ENCODE measurements at places on chromosomes 11 and 22.

GRCh38 chr11:118198370-118198769 is 21.9 kb upstream of the SCN2B start:
- peaks cover 61% of the 10 kb centered on the region for H3K36me3 ChIP-seq
- peak; percentile 88 for DNase-seq
- H3K27me3 ChIP-seq: no peaks in the 10 kb centered on the region
- no peak overlapping the region for H3K27ac ChIP-seq
- peaks cover 18% of the 10 kb centered on the region for H3K4me1 ChIP-seq
- peak overlapping the region; percentile 49 for H3K4me3 ChIP-seq

GRCh38 chr11:68988491-68988890 is 7.7 kb upstream of the MRGPRD start:
- no peak overlapping the region for H3K27ac ChIP-seq
- H3K4me3 ChIP-seq: no peak overlapping the region
- peaks cover 36% of the 10 kb centered on the region for H3K27me3 ChIP-seq

DNA sequence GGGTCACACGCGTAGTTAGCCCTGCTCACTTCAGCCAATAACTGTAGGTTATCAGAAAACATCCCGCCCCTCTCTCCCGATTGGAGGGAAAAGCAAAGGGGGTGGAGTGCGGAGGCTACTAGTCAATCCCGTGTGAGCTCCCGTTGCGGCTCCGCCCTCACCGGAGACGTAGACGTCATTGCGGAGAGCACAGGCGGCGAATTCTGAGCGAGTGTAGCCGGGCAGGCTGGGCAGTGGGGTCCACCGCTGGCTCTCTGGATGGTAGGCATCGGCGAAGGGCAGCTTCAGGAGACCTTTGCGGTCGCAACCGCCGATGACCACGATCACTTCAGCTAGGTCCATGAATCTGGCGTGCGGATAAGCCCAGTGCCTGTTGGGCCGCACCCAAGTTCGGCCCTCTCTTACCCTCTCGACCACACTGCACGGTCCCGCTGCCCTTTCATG is 4.7 kb downstream of the KLHL35 start:
- peaks cover 23% of the 10 kb centered on the region for H3K4me1 ChIP-seq
- H3K27me3 ChIP-seq: peaks cover 51% of the 10 kb centered on the region
- no peak overlapping the region for H3K27ac ChIP-seq
- peak; percentile 67 for DNase-seq

GRCh38 chr22:23789638-23790037 is 2.9 kb downstream of the SMARCB1 start:
- DNase-seq: no peak
- H3K27me3 ChIP-seq: no peaks in the 10 kb centered on the region
- no peak overlapping the region for H3K27ac ChIP-seq
- H3K4me1 ChIP-seq: peaks cover 40% of the 10 kb centered on the region

GRCh38 chr22:49079027-49079725 is 748.5 kb downstream of the BRD1 start:
- no peaks in the 10 kb centered on the region for H3K4me1 ChIP-seq
- H3K27me3 ChIP-seq: peaks cover 10% of the 10 kb centered on the region
- DNase-seq: no peak

- no peak overlapping the region for H3K4me3 ChIP-seq
- H3K36me3 ChIP-seq: no peaks in the 10 kb centered on the region
- no peak overlapping the region for H3K27ac ChIP-seq
These were observed 516.9 kb downstream of the TBC1D22A start for GRCh38 chr22:47279337-47279736.

DNA sequence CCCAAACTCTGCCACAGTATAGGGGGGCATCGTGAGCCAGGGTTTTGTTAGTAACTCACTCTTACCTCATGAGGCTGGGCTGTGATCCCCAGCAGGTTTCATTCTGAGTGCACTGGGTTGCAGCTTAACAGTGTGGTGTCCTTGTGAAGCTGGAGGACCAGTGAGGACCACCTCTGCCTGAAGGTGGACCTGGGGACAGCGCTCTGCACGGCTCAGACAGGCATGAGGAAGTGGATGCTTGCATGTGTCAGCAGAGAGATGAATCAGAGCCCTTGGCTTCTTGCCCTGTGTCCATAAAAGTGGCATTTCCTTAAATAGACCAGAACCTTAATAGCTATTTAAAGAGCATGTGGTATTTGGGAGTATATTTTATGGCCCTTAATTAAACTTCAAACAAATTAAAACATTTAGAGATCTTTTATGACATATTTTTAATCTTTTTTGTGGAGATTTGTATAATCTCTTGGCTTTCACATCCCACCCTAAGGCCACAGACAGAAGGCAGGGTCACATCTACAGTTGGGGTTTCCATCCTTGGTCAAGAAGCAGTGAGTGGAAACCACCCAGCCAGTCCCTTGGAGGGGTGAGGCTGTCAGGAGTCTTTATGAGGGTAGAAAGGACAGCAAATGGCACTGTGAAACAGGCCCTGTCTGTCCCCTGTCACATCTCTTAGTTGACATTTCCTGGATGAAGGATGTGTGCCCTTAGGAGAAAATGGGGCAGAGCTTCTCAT is 24.8 kb upstream of the ADORA2A start:
- H3K4me3 ChIP-seq: no peak overlapping the region
- no peak for DNase-seq
- H3K27me3 ChIP-seq: no peaks in the 10 kb centered on the region
- H3K36me3 ChIP-seq: peaks cover 77% of the 10 kb centered on the region
- H3K4me1 ChIP-seq: peaks cover 56% of the 10 kb centered on the region
- peak overlapping the region; percentile 76 for H3K27ac ChIP-seq

- H3K36me3 ChIP-seq: no peaks in the 10 kb centered on the region
- H3K27me3 ChIP-seq: no peaks in the 10 kb centered on the region
- H3K4me3 ChIP-seq: no peak overlapping the region
- no peak overlapping the region for H3K27ac ChIP-seq
These were observed 117.1 kb downstream of the KCNQ1 start for GRCh38 chr11:2561696-2562581.

DNA sequence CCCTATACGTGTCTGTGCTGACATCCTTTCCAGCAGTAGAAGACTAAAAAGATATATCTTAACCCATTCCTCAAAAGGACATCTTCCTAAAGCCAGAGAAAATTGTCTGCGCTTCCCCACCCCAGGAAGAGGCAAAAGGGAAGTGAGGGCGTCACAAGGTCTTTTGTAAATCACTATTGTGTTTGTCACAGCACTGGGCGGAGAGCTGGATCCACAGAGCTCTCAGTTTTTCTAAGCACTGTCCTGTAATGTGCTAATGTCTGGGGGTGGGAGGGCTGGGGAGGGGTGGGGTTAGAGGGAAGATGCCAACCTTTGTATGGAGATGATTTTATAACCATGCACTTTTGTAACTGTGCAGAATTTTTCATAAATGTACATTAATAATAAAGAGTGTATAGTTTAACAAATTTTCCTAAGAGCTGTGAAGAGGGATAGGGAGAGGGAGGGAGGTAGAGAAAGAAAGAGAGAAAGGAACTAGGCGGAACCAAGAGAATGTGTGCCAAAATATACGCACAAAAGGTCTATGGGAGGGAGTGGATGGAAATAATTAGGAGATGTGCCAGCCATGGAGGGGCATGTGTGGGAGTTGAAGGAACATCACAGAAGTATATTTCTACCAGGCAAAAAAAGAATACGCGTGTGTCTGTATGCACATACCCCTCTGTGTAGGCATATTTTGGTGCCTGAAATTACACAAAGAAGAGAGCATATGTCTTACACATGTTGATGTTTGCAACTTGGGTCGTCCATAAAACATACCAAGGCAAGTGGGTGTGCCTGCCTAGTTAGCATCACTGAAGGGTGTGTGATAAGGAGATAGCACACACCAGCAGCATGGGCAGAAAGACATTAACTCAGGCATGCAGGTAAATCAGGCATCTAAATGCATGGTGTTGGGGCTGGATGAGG is 9.8 kb downstream of the LRRC55 start:
- H3K27me3 ChIP-seq: peaks cover 21% of the 10 kb centered on the region
- no peak overlapping the region for H3K27ac ChIP-seq
- no peaks in the 10 kb centered on the region for H3K4me1 ChIP-seq
- DNase-seq: no peak
- H3K4me3 ChIP-seq: no peak overlapping the region

DNA sequence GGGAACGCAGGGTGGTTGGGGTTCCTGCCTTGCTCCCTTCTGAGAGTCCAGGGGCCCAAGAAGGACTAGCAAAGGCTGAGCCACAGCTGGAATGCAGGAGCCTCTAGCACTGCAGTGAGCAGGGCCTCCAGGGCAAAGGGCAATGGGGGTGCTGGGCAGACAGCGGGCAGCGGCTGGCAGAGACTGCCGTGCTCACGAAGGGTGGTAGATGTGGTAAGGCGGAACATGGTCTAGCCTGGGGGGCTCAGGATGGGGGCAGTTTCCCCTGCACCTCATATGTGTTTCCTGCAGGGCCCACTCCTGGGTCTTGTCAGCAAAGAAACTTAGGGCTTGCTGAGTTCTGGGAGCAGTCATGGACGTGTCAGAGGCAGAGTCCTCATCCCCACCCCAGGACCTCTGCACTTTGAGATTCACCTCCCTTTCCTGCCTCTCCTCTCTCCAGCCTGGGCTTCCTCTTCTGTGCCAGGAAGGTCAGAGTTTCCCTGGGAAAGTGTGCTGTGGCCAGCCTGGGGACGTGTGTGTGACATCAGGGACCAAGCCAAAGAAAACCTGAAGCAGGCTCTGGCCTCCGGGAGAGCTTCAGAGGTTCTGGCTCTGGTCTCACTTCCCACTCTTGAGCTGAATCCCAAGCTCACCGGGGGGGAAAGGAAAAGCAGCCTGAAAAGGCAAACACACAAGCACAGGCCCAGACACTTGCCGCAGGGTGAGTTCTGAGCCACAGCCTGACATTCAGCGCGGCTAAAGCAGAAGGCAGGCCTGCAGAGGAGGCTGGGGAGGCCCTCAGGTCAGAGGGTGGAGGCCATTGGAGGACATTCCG is 4.4 kb downstream of the MOGAT2 start:
- H3K27ac ChIP-seq: no peak overlapping the region
- no peak overlapping the region for H3K4me3 ChIP-seq
- no peaks in the 10 kb centered on the region for H3K27me3 ChIP-seq
- no peaks in the 10 kb centered on the region for H3K4me1 ChIP-seq

- peaks cover 46% of the 10 kb centered on the region for H3K4me1 ChIP-seq
- peak overlapping the region; percentile 40 for H3K4me3 ChIP-seq
- DNase-seq: no peak
- H3K27me3 ChIP-seq: peaks cover 89% of the 10 kb centered on the region
- no peaks in the 10 kb centered on the region for H3K36me3 ChIP-seq
- H3K27ac ChIP-seq: peak overlapping the region; percentile 79
These were observed 1.2 kb upstream of the LMO2 start for GRCh38 chr11:33892906-33893594.
